ENCODE measurements at places on chromosomes 4 and X. TPM values are rescaled to one million over a fixed set of nuclear protein-coding genes. Genes with fewer than 3 reads are reported as not detected.

DNA sequence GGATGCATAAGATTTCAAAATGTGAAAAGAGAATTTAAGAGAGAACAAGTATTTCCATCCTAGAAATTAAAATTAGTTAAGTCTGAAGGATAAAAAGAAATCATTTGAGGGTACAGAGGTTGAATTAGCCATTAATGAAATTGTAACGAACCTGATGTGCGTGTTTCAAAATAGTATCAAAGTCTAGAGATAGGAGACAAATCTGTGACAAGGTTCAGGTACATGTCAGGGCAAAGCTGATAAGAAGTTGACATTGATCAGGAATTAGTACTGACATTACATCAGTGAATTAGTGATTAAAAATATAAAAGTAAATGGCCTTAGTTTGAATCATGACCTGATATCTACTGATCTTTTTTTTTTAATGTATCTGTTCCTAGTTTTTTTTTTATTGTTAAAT lies 62.3 kb downstream of the UGT2B10 start:
- DNase-seq, result no peak

The ANK2 gene
- total RNA-seq, result 141 TPM

The PGM2 gene
- 42.3 TPM for total RNA-seq

DNA sequence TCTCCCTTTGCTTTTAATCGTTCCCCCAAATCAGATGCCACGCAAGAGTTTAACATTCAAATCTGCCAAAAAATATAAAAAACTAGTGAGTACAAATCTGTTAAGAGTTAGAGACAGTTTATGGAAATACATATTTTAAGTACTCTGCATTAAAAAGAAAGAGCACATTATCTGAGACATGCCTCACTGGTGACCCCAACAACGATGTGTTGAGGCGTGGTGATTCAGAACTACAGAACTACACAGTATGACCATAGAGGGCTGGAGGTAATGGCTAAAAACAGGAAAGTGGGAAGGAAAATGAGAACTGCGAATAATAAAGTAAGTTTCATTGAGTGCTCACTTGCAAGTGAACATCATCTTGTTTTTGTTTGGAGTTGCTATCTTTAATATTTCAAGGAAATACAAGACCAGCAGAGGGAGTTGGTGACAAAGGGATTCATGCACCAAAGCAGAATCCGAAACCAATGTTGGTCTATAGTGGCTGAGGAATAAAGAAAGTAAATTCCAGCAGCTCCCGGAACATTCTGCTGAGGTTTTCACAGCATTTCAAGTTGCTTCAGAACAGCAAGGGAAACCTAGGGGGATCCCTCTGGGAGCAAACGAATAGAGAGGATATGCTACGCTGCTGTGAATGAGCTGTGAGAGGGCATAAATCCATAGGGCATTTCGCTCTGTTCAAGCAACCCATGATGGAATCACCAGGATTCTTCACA lies 92.2 kb downstream of the DCHS2 start:
- no peak for DNase-seq

All from sigmoid colon (tissue), 7 donors.